ENCODE measurements at places on chromosomes 12 and 14. TPM values are rescaled to one million over a fixed set of nuclear protein-coding genes. Genes with fewer than 3 reads are reported as not detected.

The CLEC4E gene
- not detected for total RNA-seq

The MIP gene
- total RNA-seq: 0.29 TPM

The CNOT2 gene
- total RNA-seq: 148 TPM

The DNAL1 gene
- total RNA-seq: 7.5 TPM

The SLCO1B1 gene
- total RNA-seq: not detected

Measured in vein endothelial cell (primary cell).